ENCODE measurements at places on chromosomes 13 and 19. TPM values are rescaled to one million over a fixed set of nuclear protein-coding genes. Genes with fewer than 3 reads are reported as not detected.

The MCF2L gene
- total RNA-seq = 8.0 TPM

The SMIM44 gene
- total RNA-seq = not detected

The CYP4F22 gene
- total RNA-seq = 0.50 TPM

The ZNF296 gene
- total RNA-seq = 3.2 TPM

The MYPOP gene
- total RNA-seq = 6.9 TPM

The POGLUT2 gene
- 4.4 TPM for total RNA-seq

The FPR2 gene
- not detected for total RNA-seq

The GFY gene
- total RNA-seq = not detected

The SBK2 gene
- total RNA-seq = not detected

The LINGO3 gene
- total RNA-seq = 0.10 TPM

The SLC44A2 gene
- total RNA-seq = 94.6 TPM

The SH2D3A gene
- total RNA-seq = 18.2 TPM

The HSH2D gene
- 23.6 TPM for total RNA-seq

The APOC4 gene
- total RNA-seq = not detected

All from activated CD4-positive, alpha-beta memory T cell treated with anti-CD3 and anti-CD28 coated beads for 36 hours (primary cell).